ENCODE measurements at places on chromosomes 7 and 10.

DNA sequence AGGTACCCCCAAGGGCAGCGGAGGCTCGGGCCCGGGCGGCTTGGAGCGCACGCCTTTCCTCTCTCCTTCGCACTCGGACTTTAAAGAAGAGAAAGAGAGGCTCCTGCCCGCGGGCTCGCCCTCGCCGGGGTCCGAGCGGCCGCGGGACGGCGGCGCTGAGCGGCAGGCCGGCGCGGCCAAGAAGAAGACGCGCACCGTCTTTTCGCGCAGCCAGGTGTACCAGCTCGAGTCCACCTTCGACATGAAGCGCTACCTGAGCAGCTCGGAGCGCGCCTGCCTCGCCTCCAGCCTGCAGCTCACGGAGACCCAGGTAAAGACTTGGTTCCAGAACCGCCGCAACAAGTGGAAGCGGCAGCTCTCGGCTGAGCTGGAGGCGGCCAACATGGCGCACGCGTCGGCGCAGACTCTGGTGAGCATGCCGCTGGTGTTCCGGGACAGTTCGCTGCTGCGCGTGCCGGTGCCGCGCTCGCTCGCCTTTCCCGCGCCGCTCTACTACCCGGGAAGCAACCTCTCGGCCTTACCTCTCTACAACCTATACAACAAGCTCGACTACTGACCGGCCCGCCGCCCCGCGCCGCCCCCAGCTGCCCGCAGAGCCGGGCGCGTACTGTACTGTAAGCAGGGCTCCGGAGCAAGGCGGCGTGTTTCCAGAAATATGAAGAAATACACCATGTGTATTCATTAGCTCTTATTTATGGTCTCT is 1.8 kb downstream of the HMX2 start:
- DNase-seq = no peak

DNA sequence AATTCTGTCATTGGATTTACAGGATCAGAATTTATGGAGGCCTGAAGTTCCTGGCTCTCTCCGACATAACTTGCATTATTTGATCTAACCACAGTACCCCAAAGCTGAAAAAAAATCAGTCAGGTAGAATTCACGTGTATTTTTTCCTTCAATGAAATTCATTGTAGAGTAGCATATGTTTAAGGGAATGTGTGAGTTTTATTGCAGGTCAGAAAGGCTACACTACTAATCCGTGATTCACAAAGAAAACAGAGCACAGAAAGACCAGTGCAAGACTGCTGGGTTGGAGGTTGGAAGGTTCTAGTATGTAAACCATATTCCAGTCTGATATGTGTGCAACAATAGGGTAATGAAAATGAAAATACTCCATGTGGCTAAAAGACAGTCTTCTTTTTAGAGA is 247.0 kb upstream of the FERD3L start:
- no peak for DNase-seq

DNA sequence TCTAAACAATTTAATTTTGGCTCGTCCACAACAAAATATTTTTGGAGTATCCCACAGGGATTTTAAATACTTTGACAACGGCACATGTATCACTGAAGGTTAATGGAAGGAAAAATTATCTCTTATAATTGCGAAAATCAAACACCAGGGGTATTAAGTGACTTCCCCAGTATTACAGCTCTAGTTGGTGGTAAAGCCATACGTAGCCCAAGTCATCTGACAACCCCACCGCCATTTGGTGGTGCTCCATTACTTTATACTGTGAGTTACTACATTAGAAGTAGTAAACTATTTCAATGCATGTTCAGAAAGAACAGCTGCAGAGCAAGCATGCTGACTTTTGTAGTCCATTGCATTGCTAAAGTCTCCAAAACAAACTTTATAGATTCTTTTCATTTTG is 179.7 kb downstream of the HGF start:
- DNase-seq = peak; percentile 41

GRCh38 chr7:137135654-137136350 is 207.7 kb downstream of the PTN start:
- no peak for DNase-seq

DNA sequence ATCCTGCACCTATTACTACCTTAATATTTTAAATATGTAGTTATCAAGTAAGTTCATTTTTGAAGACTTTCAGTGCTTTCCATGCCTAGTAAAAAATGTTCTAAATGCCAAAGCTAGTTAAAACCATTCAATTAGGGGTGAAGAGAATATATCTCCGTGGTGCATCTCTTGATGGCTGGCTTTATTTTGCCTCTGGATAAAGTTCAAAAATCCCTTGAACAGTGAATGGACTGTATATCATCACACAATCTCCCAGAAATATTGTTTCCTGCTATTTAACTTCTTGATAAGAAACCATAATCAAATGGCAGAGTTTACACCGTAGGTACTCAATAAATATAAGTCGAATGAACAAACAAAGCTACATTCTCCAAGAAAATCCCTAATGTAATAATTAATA is 1113.0 kb upstream of the C7orf33 start:
- DNase-seq = no peak

DNA sequence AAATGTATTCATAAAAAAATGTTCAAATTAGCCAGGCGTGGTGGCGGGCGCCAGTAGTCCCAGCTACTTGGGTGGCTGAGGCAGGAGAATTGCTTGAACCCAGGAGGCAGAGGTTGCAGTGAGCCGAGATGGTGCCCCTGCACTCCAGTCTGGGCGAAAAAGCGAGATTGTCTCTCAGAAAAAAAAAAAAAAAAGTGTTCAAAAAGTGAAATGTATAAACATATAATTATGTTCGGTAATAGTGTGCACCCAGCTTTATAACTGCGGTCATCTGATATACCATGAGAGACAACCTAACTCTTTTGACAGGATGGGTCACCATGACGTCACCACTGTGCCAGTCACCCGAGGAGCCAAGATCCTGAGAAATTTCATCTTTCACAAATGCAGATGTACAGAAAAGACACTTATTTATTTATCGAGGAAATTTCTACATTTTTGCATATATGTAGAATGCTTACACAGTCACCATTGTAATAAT is 594 bp upstream of the RP9 start:
- DNase-seq = no peak

DNA sequence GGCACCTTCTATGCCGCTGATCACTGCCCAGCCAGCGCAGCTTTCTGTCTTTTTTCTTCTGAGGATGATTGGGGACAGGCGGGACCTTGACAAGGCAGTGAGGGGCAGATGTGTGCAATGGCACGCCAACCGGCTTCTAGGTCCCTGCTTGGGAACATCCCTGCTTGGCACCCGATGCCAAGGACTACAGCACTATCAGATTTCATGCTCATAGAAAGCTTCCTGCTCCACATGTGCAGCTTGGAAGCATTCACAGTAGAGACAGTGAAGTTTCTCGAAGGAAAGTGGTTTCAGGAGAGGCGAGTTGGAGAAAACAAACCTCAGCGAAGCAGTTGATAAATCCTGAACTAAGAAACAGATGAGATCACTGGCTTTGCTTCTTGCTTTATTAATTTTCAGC is 267.5 kb upstream of the HABP2 start:
- DNase-seq = no peak

DNA sequence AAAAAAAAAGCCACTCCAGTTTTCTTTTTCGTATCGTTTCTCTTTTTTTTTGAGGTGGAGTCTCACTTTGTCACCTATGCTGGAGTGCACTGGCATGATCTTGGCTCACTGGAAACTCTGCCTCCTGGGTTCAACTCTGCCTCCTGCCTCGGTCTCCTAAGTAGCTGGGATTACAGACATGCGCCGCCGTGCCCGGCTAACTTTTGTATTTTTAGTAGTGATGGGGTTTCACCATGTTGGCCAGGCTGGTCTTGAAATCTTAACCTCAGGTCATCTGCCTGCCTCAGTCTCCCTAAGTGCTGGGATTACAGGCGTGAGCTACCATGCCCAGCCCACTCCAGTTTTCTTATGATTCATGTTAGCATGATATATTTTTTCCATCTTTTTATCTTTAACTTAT is 92.7 kb downstream of the ANKRD61 start:
- no peak for DNase-seq

DNA sequence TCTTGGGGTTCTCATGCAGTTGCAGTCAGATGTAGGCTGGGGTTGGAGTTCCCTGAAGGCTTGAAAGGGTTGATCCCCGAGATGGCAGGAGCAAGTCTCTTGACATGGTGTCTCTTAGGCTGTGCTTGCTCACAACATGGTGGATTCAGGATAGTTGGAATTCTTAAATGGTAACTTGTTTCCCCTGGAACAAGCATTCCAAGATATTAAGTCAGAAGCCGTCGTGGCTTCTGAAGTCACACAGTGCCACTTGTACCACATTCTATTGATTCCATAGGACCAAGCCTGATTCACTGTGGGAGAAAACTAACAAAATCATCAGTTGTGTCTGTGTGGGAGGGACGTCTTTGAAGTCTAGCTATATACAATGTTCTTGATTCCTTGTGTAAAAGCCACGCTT is 3.5 kb upstream of the SLC35B4 start:
- DNase-seq = no peak

DNA sequence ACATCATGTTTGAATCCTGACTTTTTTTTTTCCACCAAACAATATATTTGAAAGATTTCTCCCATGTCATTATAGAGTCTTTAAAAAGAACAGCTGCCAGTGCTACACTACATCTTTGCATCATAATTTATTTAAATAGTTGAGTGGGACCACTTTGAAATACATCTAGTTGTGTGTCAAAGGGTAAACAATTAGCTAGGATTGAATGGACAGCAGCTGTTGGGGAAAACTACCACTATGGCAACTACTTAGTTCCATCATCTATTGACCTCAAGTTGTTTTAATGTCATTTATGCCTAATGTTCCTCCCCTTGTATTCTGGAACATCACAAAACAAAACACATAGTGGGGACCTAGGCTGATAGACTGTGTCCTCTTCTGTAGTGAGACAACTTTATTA is 985.1 kb downstream of the SORCS1 start:
- DNase-seq = no peak

DNA sequence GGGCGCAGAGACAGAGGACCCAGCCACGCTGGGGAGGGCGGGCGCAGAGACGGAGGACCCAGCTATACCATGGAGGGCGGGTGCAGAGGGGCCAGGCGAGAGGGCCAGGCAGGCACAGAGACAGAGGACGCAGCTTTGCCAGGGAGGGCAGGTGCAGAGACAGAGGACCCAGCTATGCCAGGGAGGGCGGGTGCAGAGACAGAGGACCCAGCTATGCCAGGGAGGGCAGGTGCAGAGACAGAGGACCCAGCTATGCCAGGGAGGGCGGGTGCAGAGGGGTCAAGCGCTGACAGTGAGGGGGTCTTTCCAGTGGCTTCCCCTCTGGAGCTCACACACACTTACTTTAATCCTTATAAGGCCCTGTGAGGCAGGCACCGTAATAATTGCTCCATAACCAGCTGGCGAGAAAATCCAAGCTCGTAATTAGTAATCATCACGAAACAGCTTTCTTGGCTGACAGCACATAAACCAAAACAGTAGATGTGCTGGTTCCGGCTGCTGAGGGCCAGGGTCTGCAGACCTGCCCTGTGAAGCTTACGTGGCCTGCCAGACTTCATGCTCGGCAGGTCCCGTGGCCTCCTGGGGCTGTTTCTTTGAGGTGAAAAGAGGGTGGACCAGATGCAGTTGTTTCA is 137.2 kb downstream of the VIPR2 start:
- DNase-seq = no peak

DNA sequence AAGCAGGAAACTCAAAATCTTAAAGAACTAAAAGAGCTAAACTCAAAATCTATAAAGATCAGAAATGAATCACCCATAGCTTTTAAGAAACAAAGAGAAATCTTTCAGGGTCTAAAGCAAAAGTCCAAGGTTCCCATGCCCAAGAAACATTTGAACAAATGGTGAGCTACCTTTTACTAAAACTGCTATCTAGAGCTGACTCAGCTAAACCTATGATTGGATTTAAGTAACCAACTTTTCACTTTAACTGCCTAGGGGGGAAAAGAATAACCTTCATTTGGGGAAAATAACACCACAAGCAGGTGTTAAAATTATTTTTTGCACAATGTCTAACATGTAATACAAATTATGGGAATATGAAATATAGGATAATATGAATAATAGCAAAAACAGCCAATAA is 328.4 kb downstream of the PHF14 start:
- no peak for DNase-seq

GRCh38 chr10:103818765-103819374 is 36.5 kb downstream of the SH3PXD2A start:
- no peak for DNase-seq

DNA sequence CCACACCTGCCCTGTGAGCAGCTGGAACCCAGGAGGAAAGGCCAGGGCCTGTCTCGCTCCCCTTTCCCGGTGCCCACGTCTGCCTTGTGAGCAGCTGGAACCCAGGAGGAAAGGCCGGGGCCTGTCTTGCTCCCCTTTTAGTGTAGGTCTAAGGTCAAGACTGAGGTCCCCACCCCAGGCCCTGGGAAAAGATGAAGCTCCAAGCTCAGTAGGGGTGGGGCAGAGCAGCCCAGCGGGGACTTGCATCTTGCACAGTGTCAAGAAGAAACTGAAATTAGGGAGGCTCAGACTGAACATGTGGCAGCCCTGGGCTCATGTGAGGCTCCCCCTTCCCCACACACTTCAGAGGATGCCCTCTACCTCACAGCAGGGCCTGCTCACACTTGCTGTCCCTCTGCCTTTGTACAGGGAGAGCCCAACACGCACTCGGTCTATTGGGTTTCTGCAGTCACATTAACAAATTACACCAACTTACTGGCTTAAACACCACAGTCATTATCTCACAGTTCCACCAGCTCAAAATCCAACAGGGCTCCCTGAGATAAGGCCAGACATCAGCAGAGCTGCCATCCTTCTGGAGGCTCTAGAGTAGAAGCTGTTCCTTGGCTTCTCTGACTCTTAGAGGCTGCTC is 12.4 kb downstream of the POLL start:
- DNase-seq = no peak

- no peak for DNase-seq
These were observed 442.6 kb downstream of the GFRA1 start for GRCh38 chr10:115830265-115830970.

DNA sequence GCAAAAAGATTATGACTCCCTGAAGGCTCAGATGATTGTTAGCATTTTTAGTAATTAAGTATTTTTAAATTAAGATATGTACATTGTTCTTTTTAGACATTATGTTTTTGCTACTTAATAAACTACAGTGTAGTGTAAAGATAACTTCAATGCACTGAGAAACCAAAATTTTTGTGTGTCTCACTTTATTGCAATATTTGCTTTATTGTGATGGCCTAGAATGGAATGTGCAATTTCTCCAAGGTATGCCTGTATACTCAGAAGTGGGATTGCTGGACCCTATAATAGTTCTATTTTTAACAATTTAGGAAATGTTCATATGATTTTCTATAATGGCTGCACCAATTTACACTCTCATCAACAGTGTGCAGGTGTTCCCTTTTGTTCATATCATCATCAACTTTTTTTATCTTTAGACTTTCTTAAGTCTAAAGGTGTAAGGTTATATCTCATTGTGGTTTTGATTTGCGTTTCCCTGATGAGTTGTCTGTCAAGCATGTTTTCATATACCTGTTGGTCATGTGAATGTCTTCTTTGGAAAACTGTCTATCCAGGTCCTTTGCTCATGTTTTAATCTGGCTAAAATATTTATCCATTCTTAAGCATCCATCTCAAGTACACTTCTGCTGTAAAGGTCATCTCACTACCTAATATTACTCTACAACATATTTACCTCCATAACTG is 1323.5 kb upstream of the LRRTM3 start:
- no peak for DNase-seq

DNA sequence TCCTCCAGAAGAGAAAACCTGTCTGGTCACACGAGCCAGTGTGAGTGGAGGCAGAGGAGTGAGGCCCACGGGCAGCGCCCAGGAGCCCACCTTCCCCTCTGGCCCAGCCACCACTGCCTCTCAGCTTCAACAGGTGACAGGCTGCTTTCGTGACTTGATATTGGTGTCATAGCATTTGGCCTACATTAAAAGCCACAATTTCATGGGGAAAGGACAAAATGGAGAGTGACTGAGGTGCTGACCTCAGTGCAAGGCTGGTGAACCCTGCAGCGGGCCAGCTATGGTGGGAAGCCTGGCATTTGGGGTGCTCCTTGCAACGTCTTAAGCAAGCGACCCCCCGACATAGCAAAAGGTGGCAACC is 21.3 kb downstream of the ECHDC3 start:
- no peak for DNase-seq
